ENCODE measurements at places on chromosomes 6 and 20.

GRCh38 chr6:2222275-2222842 lies 23.0 kb downstream of the GMDS start:
- DNase-seq = no peak

GRCh38 chr20:49151436-49151835 lies 36.7 kb downstream of the STAU1 start:
- DNase-seq = no peak

- DNase-seq = no peak
These were observed 19.1 kb downstream of the TLDC2 start for GRCh38 chr20:36895036-36895435.

- DNase-seq = no peak
These were observed 3.8 kb upstream of the EEF1A2 start for GRCh38 chr20:63502671-63503172.

DNA sequence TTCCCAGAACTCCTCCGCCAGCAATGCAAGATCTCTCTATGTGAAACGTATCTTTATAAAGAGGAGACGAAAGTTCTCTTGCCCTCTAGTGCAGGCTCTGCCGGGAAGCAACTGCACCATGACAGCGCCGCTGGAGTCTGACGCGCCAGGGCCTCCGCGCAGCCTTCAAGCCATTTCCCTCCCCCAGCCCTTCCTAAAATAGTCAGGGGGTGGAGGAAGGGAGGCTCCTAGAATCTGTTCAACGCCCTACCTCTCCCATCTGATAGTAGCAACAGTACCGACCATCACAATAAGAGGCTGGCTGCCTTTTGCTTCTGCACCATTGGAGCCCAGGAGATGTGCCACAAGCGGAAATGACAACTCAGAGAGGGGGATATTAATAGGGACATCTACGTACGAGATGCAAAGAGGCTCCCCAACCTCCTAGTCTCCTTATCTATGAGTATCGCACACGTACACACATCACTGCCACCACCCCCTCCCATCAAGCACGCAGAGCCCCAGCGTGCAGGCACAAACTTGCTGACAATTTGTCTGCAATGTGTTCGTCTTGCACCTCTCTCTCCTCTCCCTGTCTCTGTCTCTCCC lies 1.0 kb downstream of the SYNE1 start:
- no peak for DNase-seq

- no peak for DNase-seq
These were observed 389.0 kb upstream of the SYNCRIP start for GRCh38 chr6:86031713-86032112.

DNA sequence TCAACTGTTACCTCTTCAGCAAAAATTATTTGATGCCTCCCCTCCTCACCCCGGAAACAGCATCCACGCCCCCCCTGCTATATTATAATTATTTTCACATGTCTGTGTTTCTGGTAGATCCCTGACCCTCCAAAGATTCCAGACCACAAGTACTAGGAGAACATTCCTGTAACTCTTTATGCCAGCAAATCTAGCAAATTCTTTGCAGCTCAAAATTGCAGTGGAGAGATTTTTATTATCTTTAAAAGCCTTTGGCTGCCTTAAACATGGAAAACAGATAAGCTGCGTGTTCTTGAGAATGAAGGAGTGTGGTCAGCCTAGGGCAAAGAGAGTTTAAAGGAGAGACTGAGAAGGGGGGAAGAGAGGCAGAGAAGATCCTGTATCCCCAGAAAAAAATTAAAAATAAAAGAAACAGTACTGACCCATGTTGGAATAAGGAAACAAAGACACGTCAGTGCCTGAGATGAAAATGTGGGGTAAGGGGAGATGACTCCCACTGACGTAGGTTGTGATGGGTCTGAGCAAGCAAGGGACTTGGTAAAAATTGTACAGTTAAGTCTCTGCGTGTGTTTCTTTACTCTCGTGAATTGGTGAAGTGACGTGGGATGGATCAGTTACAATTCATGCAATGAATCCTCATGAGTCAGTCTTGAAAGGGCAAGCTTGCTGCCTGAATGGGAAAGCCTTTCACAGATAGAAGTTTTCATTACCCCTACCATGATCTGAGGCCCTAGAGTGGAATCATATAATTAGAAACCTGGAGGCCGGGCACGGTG lies 8.3 kb downstream of the ID4 start:
- no peak for DNase-seq

GRCh38 chr6:100512203-100512862 lies 47.6 kb upstream of the SIM1 start:
- no peak for DNase-seq

DNA sequence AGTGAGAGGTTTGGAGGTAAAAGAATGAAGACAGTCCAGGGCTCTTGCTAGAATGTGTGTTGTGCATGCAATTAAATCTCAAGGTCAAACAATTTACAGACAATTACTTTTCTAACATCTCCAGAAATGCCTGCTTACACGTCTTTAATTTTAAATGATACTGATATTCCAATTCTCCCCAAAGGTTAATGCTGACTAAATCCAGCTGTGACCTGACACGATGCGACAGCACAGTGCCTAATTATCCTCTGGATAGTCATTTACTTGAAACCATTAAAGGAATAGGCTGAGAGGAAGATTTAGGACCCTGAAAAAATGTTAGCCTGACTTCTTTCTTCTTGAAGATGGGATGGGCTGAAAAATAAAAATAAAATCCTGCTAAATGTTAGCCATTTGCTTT lies 178.2 kb upstream of the MMS22L start:
- DNase-seq = no peak

DNA sequence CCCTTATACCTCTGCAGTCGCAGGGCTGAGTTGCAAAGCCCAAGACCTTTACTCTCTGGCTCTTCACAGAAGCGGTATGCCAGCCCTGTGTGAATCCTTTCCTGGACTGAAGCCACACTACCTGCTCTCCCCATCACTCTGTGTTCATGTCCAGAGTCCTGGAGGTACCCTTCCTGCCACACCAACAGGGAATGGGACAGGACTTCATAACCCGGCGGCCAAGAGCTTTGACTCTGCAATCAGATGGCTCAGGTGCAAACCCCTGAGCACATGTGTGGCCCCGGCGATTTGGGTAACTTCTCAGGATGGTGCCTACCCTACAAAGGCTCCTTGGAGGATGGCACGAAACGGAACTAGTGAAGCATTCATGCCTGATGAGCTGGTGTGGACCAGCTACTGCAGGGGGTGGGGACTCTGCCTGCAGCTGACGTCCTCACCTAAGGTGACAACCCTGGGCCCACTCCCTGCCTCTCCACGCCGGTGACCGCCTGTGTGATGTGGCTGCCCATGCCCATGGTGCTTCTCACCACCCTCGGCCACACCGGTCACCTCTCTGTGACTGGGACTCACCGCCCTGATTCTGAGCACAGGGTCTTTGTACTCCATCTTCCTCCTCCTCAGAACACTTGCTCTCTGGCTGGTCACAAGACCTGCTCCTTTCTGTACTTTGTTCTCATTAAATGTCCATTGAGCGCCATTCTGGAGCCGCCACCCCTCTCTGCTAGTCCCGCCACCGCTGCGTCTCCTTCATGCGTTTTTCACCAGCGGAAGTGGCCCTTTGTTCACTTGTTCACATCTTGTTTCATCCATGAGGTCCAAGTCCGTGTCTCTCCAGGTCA lies 116.7 kb downstream of the SULF2 start:
- DNase-seq = no peak

GRCh38 chr6:35677456-35677855 lies 11.3 kb downstream of the FKBP5 start:
- DNase-seq = no peak

GRCh38 chr20:2826655-2827054 lies 10.5 kb downstream of the TMEM239 start:
- no peak for DNase-seq

DNA sequence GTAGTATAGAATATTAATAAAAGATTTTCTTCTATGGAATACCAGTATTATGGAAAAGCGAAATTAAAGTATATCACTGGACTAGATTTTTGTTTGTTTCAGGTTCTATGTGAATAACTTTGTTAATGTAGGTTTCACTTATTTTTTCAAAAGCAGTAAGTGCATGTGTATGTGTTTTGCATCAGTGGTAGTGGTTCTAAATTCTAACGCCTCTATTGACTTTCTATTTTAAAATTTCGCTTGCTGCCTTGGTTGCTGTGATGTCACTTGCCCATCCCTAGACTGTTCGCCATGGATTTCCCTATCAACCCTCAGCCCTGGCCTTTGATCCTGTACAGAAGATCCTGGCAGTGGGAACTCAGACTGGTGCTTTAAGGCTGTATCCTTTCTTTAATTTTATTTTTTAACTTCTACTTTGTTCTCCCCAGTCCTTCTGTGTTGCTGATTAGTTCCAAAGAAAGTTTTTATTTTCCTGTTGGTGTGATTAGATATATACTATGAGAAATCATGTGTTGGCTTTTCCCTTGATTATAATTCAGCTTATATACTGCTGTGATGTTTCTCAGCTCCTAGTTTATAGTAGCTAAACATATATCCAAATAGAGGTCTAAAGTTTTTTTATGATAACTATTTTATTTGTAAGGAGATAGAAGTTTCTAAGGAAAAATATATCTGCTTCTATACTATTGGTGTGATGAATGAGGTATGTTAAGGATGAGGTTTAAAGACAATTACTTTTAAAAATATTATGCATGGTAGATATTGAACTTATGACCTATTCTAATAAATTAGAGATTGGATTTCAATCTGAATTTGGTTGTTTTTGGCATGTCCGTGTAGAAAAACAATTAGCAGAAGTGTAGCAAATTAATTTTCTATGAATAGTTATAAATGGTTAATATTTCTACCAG lies 1.7 kb downstream of the STXBP5 start:
- no peak for DNase-seq

GRCh38 chr6:34658605-34659265 lies 37.8 kb downstream of the ILRUN start:
- no peak for DNase-seq

Data from stimulated activated CD4-positive, alpha-beta T cell treated with anti-CD3 and anti-CD28 coated beads, Interleukin-4, amount 100 ng/mL, for 24 hours (primary cell).